ENCODE measurements at places on chromosomes 5 and 9.

- DNase-seq: no peak
Measured at GRCh38 chr5:97929383-97929782, 746.3 kb upstream of the RIOK2 start.

- no peak for DNase-seq
Measured at GRCh38 chr5:65050140-65050539, 281.4 kb downstream of the CWC27 start.

DNA sequence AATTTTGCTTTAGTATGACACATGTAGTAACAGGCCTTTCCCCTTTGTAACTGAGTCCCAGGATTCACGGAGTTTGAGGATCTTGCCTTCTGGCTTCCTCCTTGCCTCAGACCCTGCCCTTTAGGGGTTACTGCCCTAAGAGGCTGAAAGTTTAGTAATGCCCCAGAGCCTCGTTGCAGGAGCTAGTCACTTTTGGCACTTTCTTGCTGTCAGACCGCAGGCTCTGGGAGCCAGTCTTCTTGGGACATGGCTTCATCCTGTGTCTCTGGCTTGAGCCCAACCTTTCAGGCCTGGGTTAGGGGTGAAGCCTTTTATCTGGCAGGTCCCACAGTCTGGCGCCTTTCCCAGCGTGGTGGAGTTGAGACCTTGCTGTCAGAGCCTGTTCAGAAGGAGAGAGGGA lies 185.6 kb upstream of the DMRT1 start:
- peak; percentile 17 for DNase-seq

DNA sequence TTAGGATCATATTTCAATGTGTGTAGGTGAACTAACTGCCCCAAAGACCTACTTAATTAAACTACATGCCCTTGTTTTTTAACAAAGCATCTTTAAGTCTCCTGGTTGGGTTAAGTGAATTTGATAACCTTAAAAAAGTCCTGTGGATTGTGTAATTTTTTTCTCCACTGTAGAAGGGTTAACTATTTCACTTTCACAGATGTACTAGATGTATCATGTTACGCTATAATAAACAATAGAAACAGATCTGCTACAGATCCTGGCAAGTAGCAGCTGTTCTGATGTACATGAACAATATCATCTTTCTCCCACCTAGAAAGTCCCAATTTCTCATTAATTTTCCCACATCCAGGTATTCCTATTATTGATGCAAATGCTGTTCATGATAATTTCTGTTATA lies 18.9 kb downstream of the KIF24 start:
- peak; percentile 8 for DNase-seq

DNA sequence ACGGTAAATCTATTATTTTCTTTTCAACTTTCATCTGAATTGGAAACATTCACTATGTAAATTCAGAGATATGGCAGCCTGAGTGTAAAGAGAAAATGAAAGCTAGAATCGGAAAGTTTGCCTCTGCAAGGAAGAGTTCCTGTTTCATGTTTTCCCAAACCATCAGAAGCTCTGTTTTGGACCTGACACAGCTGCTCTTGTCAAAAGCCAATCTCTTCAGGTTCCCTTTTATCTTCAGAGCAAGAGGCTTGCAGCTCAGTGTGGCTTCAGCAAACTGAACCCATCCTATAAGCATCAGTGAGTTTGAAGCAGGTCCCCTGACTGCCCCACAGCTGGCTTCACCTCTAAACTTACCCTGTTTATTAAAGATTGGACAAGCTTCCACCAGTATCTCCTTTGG lies 1099.7 kb downstream of the DTWD2 start:
- peak; percentile 6 for DNase-seq

DNA sequence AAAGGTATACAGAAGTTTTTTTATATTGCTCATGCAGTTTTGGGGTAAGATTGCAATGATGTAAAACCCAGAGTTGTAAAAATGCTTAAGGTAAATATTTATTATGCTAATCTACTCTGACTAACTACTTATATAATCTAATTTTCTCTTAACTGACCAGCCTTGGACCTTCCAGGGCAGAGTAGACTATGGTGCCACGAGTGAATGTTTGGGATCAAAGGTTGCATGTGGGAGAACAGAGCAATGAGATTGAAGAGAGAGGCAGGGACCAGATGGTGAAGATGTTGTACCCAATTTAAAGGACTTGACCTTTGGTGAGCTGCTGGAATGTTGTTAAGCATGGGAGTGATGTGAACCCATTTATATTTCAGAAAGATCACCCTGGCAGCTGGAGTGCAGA lies 34.8 kb upstream of the PANK3 start:
- DNase-seq: no peak

DNA sequence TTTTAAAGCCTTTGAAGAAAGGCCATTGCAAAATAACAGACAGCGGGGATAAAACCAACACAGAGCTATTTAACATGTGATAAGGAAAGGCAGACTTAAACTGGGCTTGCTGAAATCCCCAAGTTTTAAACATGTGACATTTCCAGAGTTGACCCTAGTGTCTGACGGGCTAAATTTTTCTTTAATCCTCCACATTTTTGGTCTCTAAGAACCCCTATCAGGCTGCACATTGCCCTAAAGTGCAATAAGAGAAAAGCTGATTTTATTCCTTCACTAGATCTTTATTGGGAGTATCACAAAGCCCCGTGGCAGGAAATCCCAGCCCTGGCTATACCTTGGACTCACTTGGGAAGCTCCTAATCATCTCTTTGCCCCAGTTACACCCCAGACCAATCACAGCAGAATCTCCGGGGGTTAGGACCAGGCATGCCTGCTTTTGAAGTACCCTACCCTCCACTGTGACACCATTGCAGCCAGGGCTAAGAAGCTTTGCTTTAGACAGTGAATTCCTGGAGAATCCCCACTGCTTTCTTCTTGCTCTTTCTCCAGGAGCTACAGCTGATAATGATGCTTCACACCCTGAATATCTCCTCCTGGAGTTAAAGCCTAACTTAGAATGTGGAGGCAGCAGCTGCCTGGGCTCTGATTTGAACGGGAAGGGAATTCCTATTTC lies 20.1 kb upstream of the COL15A1 start:
- no peak for DNase-seq

DNA sequence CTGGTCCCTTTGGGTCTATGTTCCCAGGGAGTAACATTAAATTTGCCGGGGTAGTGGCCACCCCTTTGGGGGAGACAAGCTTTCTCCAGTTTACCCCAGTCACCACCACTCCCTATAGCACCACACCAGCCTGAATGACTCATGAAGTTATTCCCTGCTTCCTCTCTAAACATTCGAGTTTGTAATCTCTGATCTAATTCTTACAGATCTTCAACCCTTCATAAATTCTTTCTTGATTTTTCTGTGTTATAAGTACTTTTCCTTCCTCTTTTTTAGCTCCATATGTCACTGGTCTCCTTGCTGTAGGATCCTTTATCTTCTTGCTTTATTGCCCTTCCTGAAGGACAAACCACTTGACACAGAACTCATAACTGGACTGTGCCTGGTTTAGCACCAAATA lies 55.6 kb downstream of the GNA14 start:
- no peak for DNase-seq

DNA sequence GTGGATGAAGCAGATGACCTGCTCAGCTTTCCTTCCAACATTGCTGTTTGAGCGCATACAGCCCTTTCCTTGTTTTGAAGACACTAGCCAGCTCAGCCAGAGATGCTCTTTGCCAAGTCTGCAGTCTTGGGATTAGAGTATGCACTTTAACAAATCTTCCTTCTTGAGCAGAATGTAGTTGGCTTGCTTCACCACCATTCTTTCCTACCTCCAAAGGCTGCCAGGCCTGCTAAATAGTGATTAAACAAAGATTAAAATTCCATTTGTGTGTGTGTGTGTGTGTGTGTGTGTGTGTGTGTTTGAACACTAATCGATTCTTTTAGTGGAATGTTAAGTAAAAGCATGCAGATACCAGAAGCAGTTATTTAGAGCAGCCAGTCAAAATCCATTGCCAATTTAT lies 97.6 kb downstream of the GALNT10 start:
- DNase-seq: peak; percentile 67

GRCh38 chr5:1214936-1215220 lies 10.3 kb upstream of the SLC6A18 start:
- DNase-seq: no peak

DNA sequence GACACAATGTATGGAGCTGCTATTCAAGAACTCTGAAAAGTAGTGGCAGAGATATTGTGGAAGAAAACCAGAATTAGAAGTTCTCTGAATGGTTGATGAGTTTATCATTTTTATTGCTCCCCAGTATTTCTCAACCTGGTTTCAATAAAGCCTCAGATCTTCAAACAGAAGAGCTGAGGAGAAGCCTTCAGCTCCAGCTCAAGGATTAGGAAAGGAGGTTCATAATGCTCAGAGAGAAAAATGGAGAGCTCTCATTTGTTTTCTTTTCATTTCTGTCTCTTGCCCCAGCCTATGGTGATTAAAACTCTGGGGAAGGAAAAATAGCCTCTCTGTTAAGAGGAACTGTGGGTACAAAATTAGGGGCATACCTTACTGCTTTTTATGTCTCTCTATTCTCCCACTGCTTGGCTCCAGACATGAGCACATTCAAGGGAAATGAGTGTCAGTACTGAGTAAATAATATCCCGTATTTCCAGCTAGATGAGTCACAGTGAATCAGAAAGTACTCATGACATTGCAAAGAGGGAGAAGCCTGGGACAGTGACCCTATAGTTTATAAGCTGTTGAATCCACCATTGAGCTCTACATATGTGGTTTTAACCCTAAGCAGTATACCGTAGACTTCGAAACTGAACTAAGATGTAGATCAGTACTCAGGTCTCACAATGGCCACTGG lies 138.1 kb downstream of the EMB start:
- peak; percentile 54 for DNase-seq

- peak; percentile 93 for DNase-seq
Measured at GRCh38 chr5:107469485-107470294, 201.0 kb downstream of the EFNA5 start.

DNA sequence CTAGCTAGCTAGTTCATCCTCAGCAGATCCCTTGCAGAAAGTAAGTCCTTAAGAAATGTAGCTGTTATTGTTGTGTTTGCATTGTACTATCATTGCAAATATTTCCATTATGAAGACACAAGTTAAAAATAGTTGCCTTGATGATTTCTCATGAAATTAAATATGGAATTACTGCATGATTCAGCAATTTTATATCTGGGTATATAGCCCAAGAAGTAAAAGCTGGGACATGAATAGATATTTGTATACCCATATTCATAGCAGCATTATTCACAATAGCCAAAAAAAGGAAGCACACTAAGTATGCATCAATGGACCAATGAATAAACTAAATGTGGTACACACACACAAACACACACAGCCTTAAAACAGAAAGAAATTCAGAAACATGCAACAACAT lies 6.8 kb downstream of the IFNB1 start:
- DNase-seq: no peak

- no peak for DNase-seq
Measured at GRCh38 chr5:95771892-95772291, 40.8 kb downstream of the RHOBTB3 start.

GRCh38 chr5:44900273-44900954 lies 91.7 kb downstream of the MRPS30 start:
- no peak for DNase-seq

- DNase-seq: no peak
Measured at GRCh38 chr5:135162661-135163265, 128.7 kb upstream of the PITX1 start.

GRCh38 chr5:88503041-88503345 lies 234.3 kb upstream of the TMEM161B start:
- peak; percentile 17 for DNase-seq

DNA sequence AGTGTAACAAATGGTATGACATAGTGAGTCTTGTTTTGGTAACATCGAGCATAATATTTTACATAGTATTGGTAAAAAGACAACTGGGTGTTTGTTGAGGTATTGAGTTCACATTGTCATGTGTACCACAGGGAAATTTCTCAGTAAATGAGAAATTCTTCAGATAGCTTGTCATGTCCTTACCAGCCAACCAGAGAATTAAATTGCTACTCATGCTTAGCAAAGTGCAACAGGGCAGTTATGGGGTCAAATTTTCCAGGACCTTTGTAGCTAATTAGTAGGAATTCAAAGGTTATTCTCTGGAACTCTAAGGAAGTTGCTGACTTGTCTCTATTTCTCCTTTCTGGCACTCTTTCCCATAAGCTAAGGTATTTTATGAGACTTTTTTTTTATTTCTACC lies 595.7 kb downstream of the EFNA5 start:
- no peak for DNase-seq

DNA sequence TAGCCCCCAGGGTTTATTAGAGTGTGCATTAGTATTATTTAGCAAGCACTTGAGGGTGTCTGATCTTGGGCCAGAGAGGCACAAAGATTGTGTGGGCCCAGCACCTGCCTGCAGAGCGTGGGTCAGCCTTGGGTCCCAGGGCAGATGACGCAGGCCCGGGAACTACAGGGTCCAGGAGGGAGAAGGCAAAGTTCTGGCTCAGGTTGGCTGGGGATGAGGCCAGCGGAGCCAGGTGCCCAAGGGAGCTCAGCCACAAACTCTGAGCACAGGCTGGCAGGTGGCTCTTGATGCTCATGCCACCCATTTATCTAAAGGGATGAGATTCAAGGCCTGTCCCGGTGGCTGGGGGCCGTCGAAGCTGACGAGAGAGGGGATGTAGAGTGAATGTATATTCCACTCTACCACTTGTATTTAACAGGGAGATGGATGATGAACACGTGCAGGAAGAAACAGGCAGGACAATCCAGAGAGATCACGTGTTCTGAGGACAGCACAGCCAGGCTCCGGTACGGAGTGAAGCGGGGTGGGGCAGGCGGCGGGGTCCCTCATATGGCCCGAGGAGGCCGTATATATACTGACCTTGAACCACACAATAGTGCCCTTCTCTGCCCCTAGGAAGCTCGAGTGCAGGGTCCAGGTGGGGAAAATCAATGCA lies 818 bp upstream of the OBP2A start:
- DNase-seq: no peak

GRCh38 chr9:125497906-125498305 lies 209.1 kb downstream of the MAPKAP1 start:
- DNase-seq: no peak

DNA sequence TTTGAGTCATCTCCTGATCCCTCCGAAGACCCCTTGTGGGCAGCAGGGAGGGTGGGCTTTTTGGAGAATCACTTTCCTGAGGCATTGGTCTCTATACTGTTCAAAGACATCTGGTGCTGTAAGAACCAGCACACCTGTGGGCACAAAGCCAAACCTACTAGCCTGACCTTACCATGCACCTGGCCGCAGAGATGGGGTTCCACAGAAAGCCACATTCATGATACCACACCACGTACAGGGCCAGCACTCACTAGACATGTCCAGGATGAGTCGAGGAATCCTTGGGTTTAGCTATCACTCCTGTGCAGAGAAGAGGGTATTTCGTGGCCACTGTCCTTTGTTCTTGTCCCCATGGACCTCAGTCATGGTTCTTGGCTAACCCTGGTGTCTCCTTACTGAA lies 203.4 kb downstream of the CACNA1B start:
- no peak for DNase-seq

- no peak for DNase-seq
Measured at GRCh38 chr5:146919304-146919703, 40.7 kb upstream of the PPP2R2B start.

GRCh38 chr5:67160272-67160671 lies 36.3 kb downstream of the CD180 start:
- no peak for DNase-seq

GRCh38 chr9:131714161-131714646 lies 25.7 kb downstream of the RAPGEF1 start:
- DNase-seq: peak; percentile 90

- DNase-seq: no peak
Measured at GRCh38 chr9:128159522-128159783, 612 bp upstream of the BBLN start.

All from astrocyte of the spinal cord (primary cell).